Neural crest cell (in vitro differentiated cells): ENCODE measurements at places on chromosomes 4 and X.

GRCh38 chrX:16695079-16695676 is 17.3 kb downstream of the CTPS2 start:
- peak; percentile 80 for DNase-seq

GRCh38 chrX:50067435-50068284 is 133.1 kb downstream of the AKAP4 start:
- peak; percentile 22 for DNase-seq

- no peak for DNase-seq
These were observed 19.5 kb downstream of the CASP6 start for GRCh38 chr4:109683621-109684253.

DNA sequence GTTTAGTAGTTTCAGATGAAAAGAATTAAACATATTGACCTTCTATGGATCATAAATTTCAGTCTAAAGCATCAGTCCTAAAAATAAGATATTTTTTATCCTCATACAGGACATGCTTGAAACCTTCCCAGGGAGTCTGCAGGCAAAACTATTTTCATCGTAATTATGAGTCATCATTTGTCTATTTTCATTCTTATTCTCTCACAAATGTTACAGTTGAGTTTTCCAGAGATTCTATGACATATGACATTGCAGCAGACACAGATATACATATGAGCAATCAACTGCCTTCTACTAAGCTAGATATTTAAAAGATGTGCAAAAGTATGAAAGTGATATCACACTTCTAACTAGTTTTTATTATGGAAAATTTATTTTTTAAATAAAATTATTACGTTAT is 398.0 kb downstream of the MAGEB5 start:
- DNase-seq: no peak
